Stimulated activated effector memory CD8-positive, alpha-beta T cell treated with anti-CD3 and anti-CD28 coated beads, Interleukin-12 subunit alpha, Interleukin-12 subunit beta, amount 100 ng/mL, for 72 hours (primary cell): ENCODE measurements at places on chromosomes 3 and 15.

DNA sequence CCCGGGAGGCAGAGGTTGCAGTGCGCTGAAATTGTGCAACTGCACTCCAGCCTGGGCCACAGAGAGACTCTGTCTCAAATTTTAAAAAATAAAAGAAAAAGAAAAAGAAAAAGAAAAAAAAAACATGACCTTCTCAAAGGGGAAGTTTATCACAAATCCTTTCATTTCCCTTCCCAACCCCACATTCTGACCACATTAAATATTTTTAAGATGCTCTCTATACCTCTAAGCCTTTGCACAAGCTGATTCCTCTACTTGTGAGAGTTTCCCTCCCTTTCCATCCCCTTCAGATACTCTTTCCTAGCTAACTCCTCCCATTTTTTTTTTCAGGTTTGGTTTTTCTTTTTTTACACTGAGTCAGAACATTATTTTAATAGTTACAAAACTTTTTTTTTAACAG, 4.0 kb downstream of the HIGD1A start:
- no peak for DNase-seq

- no peak for DNase-seq
Measured at GRCh38 chr3:60669636-60670035, 581.6 kb downstream of the FHIT start.

GRCh38 chr3:8456412-8456811, 45.2 kb upstream of the LMCD1 start:
- DNase-seq = no peak

GRCh38 chr3:59277816-59278215, 228.0 kb upstream of the CFAP20DC start:
- DNase-seq = no peak

DNA sequence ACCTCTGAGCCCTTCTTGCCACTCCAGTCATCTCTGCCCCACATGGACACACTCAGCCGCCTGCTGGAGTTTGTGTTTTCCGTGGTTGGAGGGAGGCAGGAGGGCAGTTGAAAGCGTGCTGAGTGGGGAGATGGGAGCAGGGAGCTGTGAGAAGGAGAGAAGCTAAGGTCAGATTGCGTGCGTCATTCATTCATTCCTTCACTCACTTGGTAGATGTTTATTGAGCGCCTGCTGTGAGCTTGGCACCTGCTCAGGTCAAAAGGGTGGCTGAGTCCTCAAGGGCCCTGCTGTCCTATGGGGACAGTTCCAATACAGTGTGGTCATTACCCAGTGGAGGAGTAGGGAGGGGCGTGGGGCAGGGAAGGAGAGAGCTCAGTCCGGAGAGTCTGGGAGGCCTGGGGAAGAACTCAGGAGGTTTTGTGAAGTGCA, 23.5 kb downstream of the LIMD1 start:
- no peak for DNase-seq

GRCh38 chr3:140247775-140248174, 312.8 kb downstream of the CLSTN2 start:
- DNase-seq = no peak

DNA sequence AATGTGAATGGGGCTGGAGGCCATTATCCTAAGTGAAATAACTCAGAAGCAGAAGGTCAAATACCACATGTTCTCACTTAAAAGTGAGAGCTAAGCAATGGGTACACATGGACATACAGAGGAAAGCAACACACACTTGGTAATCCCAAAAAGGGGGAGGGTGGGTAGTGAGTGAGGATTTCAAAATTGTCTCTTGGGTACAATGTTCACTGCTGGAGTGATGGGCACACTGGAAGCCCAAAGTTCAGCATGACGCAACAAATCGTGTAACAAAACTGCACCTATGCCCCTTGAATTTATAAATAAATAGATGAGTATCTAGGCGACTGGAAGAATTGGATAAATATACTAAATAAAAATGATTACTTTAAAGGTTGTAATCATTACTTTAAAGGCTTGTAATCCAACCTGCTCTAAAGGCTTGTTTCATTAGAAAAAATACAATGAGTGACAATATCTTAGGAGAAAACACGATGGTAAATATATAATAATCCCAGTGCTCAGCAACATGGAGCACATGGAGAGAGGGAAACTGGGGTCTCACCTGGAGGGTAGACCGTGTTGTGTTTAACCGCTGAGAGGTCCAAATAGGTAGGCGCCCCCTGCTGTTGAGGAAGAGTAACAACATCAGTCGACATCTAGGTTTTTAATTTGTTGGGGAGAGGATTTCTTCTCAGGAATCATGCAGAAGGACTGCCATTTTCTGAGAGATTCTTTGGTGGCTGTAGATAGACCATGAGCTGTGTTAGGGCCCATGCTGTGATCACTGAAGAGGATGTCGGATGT, 78.5 kb upstream of the ROBO1 start:
- DNase-seq = no peak

- no peak for DNase-seq
Measured at GRCh38 chr3:123285066-123285465, 83.3 kb downstream of the SEC22A start.

GRCh38 chr15:74868059-74868458, 5.1 kb downstream of the SCAMP2 start:
- DNase-seq = no peak

- DNase-seq = no peak
Measured at GRCh38 chr3:17639257-17639656, 103.2 kb downstream of the TBC1D5 start.

DNA sequence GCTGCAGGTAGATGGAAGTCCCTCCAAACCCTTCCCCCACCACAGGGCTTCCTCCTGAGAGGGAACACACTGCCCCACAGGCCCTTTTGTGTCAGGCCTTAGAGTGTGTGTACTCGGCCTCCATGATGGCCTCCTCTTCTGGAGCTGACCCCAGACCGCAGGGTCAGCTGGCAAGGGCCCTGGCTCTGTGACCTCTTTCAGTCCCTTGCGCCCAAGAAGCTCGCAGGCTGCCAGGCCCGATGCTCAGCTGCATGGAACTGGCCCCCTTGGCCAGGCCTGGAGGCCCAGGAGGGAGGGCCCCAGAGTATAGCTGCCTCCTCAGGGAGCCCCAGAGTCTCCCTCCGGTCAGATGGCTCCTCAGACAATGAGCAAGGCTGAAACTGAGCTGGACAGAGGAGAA, 23.4 kb upstream of the ANKDD1A start:
- DNase-seq = no peak

GRCh38 chr3:51360806-51361205, 24.3 kb upstream of the MANF start:
- DNase-seq = no peak

GRCh38 chr15:26661748-26662147, 111.1 kb downstream of the GABRB3 start:
- DNase-seq = no peak

- no peak for DNase-seq
Measured at GRCh38 chr3:143608966-143609365, 239.3 kb downstream of the SLC9A9 start.
